ENCODE measurements at places on chromosomes 13 and 19.

DNA sequence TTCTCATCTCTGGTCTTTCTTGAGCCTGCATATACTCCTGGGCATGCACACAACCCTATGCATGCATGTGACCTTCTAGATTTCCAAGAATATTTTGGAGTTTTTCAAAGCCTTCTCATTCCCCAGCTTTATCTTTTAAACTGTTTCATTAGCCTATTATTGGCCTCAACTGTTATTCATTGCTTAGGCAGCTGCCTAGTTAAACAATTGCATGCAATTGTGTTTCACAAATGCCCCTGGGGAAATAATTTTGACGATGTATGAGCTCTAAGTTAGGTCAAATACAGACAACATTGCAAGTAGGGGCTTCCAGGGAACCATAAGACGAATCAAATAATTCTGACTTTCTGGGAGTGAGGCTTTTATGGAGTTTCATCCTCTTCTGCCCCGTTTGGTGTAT lies 2.3 kb upstream of the UPK1A start:
- DNase-seq, result no peak

GRCh38 chr13:75326173-75327134 lies 155.5 kb downstream of the TBC1D4 start:
- DNase-seq, result peak; percentile 9

DNA sequence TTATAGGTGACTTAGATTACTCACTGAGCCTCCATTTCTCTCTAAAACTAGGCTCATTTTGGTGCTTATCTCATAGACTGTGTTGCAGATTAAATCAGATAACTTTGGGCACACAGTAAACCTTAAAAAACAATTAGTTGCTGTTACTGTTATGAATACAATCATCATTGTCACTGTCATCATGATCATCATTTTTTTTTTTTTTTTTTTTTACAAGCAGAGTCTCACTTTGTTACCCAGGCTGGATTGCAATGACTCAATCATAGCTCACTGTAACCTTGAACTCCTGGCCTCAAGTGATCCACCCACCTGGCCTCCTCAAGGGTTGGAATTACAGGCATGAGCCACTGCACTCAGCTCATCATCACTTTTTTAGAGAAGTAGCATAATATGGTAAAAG lies 60.0 kb downstream of the VWA8 start:
- DNase-seq, result no peak

GRCh38 chr13:73772449-73773167 lies 361.6 kb downstream of the KLF12 start:
- DNase-seq, result no peak

DNA sequence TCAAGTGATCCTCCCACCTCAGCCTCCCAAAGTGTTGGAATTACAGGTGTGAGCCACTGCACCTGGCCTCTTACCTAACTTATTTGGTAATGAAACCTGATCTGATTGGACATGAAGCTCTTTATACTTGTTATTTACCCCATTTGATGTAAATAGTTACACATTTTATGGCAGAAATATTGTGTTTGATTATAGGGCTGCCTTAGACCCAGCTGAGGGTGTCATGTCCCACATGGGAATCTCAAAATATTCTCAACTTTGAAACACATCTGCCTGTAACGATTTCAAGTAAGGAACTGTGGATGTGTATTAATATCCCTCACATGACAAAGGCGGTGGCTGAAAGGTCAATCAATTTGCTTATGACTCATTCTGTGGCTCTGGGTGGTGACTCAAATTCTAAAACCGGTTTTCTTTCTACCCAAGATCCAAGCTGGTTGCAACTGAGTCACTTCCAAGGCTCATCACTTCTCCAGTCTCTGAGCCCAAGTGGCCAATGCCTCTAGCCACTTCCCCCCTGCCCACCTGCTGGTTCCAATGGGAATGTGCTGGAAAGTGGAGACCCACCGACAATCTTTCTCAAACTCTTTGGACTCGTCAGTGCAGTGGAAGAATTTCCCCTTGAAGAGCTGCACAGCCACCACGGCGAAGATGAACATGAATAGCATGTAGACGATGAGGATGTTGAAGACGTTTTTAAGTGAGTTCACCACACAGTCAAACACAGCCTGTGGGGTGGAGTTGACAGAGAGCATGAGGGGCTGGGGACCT lies 110.9 kb downstream of the IER2 start:
- DNase-seq, result no peak

Data from memory B cell (primary cell).